ENCODE measurements at places on chromosomes 3 and 15. TPM values are rescaled to one million over a fixed set of nuclear protein-coding genes. Genes with fewer than 3 reads are reported as not detected.
A peak's percentile ranks its signal among the peaks of the same experiment; 100 is the strongest.

- DNase-seq: no peak
Measured at GRCh38 chr3:38026856-38027255, 2.6 kb downstream of the PLCD1 start.

DNA sequence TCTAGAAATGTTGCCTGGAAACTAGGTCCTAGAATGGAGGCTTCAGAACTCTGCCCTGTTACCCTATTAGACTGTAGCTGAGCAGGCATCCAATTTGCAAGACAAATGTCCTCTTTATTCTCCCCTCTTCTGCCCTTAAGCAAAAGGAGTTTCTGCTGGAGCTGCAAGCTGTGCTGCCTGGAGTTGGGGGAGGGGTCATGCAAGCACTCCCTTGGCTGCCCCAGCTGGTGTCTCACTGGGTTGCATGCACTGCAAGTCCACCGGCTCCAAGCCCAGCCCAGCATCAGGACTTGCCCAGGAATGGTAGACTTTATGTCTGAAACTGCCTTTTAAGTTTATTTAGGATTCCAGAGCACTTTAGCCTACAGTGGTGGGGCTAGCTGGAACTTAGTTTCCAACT lies 15.7 kb upstream of the RBP2 start:
- DNase-seq: no peak

DNA sequence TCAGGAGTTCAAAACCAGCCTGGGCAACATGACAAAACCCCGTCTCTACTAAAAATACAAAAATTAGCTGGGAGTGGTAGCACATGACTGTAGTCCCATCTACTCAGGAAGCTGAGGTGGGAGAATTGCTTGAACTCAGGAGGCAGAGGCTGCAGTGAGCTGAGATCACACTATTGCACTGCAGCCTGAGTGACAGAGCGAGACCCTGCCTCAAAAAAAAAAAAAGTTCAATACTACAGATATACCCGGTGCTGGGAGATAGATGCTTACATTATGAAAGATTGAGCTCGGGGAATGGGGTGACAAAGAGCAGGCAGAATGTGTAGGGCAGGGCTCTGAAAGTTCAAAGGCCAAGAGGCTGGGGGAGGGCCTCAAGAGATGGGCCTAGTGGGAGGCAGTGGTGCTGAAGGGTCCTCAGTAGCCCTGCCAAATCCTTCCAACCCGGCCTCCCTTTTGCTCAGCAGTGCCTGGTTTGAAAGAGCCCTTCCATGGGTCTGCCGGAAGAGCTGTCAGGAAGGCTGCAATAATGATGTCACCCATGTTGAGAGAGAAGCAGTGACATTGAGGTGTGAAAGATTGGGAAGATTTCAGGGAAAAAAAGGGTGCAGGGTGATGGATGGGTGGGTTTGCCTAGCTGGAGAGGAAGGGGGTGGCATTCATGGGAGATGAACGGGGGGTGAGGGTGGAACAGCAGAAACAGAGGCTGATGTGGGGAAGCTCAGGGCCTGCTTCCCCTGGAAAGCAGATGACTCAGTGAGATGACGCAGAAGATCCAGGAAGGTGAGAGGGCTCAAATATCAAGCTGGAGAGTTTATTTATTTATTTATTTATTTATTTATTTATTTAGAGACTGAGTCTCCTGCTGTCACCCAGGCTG lies 20.0 kb upstream of the IREB2 start:
- no peak for DNase-seq

GRCh38 chr15:88430051-88430450 lies 37.1 kb downstream of the MRPL46 start:
- no peak for DNase-seq

GRCh38 chr15:85581495-85581894 lies 201.1 kb downstream of the AKAP13 start:
- DNase-seq: no peak

DNA sequence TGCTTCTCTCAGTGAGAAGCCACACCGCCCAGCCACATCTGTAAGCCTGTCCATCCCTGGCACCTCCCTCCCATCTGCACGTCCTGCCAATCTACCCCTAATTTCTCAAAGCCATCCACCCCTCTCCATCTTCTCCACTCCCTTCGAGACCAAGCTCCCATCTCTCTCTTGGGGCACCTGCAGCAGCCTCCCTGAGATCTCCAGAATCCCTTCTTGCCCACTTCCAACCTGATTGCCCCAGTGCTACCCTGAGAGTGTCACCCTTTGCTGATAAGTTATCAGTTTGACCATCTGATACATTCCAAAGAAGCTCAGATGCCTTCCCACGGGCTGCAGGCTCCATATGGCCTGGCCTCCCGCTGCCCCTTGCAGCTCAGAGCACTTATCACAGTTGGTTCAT lies 496.1 kb downstream of the SHQ1 start:
- no peak for DNase-seq

DNA sequence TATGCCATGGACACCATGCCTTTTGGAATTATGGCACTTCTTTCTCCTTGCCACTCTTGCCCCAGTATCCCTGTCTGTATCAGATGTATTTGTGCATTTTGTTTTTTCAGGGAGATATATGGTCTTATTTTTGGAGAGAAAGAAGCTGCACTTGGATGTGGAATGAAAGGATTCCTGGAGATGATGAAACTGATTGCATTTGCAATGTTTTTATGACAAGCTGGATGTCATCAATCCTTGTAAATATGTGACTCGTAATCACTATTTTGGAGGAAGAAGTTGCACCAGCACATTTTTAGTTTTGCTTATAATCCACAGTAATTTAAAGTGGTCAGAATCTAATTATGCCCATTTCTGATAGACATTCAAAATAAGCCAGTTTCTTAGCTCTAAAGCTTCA lies 165.0 kb downstream of the NR1D2 start:
- peak; percentile 36 for DNase-seq

DNA sequence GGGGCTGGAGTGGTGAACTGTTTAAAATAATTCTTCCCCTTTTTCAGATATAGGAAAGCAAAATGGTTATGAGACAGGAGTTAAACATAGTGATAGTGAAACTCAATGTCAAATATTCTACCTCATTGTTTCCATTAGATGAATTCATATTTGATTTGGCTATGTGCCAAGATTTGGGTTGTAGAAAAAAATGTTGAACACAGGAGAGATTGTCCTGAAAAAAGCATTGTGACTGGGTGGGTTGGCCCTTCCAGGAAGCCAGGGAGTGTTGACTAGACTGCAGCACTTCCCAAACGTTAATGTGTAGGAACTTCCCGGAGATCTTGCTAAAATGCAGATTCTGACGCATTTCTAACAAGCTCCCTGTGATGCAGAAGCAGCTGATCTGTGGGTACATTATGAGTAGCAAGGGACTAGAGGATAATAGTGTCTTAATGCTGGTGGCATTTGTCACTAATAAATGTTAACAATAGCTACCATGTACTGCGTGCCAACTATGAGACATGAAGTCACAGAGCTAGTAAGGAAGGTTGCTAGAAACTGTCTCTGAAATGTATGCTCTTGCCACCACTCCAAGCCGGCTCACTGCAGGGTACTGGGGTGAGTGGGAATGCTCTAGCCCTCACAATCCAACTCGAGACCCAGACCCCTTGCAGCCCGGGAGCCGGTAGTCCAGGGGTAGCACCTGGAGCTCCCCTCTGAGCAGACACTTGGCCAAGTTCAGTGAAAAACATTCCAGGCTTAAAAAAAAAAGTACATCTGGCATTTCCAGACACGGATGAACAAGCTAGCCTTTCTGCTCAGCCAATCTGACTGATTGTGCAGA lies 120.6 kb downstream of the CD47 start:
- DNase-seq: peak; percentile 22

DNA sequence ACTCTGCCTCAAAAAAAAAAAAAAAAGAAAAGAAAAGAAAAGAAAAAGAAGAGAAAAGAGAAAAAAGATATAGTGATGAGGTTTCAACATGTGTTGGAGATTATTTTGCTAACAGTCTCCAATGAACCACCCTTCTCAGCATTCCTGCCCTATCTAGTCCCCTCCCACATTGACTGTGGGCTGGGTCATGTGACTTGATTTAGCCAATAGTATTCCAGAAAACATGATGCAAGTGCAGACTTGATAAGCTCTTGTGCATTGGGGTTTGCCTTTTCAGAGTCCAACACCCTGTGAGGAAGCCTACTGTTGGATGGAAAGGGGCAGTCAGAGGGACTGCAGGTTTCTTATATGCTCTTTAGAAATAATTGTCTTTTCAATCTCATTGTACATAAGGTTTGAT lies 37.8 kb upstream of the MED12L start:
- no peak for DNase-seq

- peak; percentile 73 for DNase-seq
Measured at GRCh38 chr3:111761309-111761795, 97.7 kb upstream of the PHLDB2 start.

DNA sequence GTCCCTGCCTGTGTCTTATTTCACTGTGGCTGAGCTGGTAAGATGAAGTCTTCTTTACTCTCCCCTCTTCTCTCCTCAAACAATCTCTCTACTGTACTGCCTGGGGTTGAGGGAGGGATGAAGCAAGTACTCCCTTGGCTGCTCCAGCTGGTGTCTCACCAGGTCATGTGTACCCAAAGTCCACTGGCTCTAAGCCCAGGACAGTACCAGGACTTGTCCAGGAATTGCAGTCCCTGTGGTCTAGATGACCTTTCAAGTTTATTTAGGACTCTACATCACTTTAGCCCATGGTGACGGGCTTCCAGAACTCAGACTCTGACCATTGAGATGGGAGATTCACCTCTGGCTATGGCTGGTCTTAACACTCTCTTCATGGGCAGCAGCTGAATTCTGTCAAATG lies 17.5 kb upstream of the SLC27A2 start:
- DNase-seq: no peak

- DNase-seq: no peak
Measured at GRCh38 chr15:64284042-64284441, 71.9 kb downstream of the CSNK1G1 start.

DNA sequence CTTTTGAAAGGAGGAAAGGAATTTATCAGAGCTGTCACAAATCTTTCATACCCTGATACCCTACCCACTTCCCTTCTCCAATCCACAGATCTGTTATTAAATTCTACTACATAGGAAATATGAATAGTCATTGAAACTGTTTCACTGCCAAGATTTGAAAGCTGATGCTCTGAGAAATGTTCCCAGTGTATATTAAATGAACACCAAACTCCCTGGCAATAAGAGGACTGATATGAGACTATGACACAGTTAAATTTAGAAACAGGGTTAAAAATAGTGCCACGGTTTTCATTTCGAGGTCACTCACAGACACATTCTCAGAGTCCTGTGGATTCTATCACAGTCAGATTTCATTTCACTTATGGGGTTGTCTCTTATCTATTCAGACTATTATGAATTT lies 27.2 kb upstream of the GBE1 start:
- DNase-seq: no peak

- no peak for DNase-seq
Measured at GRCh38 chr15:89823836-89824606, 9.4 kb upstream of the ANPEP start.

- DNase-seq: peak; percentile 48
Measured at GRCh38 chr3:89697321-89697916, 590.0 kb downstream of the EPHA3 start.

DNA sequence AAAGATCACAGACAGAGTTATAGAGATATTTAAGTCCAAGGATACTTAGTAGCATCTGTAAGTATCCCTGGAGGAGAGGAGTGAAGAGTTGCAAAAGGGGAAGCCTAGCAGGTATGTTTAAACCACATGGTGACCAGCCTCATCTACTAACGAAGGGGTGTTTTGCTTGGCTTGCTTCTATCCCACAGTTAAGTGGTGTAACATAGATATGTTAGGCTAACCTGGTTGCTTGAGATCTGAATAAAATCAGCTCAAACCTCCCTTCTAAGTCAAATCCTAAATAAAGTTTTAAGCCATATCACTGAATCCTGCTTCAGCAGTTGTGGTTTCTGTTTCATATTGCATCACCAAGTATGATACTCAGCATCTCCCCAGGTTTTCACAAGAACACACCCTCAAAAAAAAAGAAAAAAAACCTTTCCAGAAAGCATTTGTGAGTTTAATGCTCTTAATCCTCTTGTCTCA lies 880.2 kb downstream of the ROBO1 start:
- no peak for DNase-seq

DNA sequence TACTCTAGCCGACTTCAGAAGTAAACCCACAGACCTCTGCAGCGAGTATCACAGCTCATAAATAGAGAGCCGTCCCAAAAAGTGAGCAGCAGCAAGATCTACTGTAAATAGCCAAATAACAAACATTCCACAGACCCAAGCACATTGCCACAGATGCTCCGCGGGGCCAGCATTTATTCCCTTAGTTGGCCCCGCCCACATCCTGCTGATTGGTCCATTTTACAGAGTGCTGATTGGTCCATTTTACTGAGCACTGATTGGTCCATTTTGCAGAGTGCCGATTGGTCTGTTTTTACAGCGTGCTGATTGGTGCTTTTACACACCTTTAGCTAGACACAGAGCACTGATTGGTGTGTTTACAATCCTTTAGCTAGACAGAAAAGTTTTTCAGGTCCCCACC lies 17.3 kb upstream of the GABRB3 start:
- DNase-seq: no peak

GRCh38 chr3:50089609-50089945 lies 858 bp downstream of the RBM5 start:
- DNase-seq: no peak

DNA sequence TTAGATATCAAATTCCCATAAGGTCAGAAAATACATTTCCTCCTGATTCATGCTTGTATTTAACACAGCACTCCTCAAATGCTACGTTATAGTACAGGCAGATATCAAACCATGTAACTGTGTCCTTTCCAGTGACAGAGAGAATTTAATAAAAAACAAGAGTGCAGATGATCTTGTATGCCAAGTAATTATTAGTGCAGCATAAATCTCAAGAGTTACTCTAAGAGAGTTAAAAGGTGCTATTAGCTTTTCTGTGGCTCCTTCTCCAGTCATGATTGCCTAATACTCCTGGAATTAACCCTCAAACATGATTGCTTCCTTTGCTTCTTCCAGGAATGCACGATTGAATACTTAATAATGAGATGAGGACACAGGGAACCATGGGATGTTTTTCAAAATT lies 413.0 kb upstream of the DPH6 start:
- DNase-seq: no peak

Gene MRPL3
- total RNA-seq: 110 TPM

Gene TYRO3
- 30.8 TPM for total RNA-seq

Gene MNS1
- 16.2 TPM for total RNA-seq

Gene ITIH1
- not detected for total RNA-seq

Gene NEK10
- total RNA-seq: 4.3 TPM

Gene KLHL40
- total RNA-seq: not detected

Gene GPR62
- total RNA-seq: not detected

Gene ACVR2B
- 11.0 TPM for total RNA-seq

Gene SI
- not detected for total RNA-seq

Gene PLA2G4B
- 7.8 TPM for total RNA-seq

Gene PAQR5
- total RNA-seq: 5.1 TPM

Gene ST3GAL6
- 5.4 TPM for total RNA-seq

Gene ESYT3
- total RNA-seq: 6.4 TPM

Gene TFRC
- total RNA-seq: 195 TPM

All from PC-9 (cell line).